ENCODE measurements at places on chromosomes 2 and 18.

DNA sequence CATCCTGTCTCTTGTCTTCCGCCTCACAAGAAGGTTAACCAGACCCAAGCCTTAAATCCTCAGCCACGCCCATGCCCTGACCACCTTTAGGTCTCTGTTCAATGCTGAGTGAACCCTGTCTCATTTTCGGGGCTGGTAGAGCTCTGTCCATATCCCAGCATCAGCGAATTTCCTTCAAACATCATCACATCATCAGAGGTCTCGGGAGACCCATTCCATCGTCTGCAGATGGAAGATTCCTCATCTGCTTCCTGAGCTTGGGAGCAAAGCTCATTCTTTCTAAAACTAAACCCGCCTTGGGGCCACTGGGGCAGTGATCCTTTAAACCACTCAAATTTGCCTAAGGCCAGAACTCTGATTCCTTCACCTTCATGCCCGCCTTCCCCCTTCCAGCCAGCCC lies 173.7 kb downstream of the TTC32 start:
- no peak for DNase-seq

- no peak for DNase-seq
These were observed 2159.1 kb upstream of the CELF4 start for GRCh38 chr18:39724652-39725051.

DNA sequence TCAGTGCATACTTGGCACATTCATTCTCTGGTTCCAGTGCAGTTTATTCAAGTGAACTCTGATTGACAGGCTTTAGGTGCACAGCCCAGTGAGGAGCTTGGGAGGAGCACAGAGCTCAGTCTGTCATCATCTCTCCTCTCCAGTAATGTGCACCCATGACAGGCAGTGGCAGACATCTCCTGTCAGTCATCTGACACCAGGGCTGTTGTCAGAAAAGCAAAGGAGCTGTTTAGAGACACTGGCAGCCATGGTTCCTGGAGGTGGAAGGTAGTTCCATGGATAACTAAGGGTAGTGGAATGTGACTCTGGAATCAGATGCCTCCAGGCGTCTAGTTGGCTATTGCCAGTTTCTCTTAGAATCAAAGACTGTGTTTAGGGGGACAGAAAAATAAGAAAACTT lies 308.8 kb downstream of the DCDC2C start:
- DNase-seq: no peak

DNA sequence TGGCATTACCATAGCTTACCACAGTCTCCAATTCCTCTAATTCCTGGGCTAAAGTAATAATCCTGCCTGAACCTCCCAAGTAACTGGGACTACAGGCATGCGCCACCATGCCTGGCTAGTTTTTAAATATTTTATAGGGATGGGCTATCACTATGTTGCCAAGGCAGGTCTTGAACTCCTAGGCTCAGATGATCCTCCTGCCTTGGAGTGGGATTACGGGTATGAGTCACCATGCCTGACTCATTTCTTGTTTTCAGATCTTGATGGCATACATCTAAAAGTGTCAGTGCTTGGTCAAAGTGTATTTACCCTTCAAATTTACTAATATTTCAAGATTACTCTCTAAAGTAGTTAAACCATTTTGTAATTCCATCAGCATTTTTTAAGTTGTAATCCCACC lies 9.4 kb upstream of the SOCS6 start:
- no peak for DNase-seq

GRCh38 chr2:178886006-178886405 lies 78.8 kb upstream of the TTN start:
- no peak for DNase-seq

GRCh38 chr2:107530046-107530445 lies 296.6 kb upstream of the RGPD4 start:
- DNase-seq: no peak

GRCh38 chr2:178195390-178196166 lies 1.3 kb downstream of the OSBPL6 start:
- no peak for DNase-seq

DNA sequence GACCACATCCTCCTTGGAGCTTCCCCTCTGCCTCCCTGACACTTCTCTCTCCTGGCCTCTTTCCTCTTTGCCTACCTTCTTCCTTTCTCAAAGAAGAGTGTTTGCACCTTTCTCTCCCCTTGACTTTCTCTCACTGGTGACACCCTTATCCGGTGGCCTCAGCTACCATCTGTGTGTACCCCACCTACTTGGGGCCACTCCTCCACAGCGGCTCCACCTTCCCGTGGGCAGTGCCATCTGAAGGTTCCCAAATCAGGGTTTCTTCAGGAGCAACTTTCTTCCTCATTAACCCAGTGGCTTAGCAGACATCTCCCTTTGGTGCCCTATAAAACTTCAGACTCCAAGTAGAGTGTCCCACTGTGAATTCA lies 5.3 kb upstream of the NCL start:
- DNase-seq: no peak

DNA sequence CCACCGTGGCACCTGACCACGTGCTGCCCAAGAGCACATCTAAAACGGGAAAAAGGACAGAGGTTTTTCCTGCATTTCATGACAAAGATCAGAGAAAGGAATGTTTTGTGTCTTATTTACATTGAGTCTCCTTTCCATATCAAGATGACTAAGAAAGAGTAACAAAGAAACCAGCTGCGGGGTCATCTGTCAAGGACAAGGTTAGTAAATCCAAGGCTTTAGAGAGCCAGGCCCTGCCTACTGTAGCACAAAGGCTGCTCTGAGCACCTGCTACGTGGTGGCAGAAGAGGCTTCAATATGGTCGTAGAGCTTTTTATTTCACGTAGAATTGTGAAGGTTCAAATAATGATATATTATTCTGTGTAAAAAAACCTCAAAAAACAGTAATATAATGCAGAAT lies 51.0 kb downstream of the PRELID3A start:
- DNase-seq: no peak

DNA sequence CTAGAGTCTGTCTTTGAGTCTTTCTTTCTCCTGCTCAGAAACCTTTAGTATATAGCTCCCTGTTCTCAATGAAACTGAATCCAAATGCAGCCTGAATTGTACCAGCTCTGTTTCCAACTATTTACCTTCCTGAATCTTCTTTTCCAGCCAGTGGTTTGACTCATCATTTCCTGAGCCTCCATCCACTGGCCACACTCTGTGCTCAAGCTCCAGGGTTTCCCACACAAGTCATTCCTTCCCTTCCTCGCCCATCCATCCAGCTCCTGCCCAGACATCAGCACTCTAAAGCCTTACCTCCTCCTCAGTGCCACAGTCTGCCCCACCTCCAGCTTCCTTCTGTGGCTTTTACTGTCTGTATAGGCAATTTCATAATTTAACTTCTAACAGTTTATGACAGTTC lies 233.6 kb upstream of the RASGRP3 start:
- DNase-seq: no peak

DNA sequence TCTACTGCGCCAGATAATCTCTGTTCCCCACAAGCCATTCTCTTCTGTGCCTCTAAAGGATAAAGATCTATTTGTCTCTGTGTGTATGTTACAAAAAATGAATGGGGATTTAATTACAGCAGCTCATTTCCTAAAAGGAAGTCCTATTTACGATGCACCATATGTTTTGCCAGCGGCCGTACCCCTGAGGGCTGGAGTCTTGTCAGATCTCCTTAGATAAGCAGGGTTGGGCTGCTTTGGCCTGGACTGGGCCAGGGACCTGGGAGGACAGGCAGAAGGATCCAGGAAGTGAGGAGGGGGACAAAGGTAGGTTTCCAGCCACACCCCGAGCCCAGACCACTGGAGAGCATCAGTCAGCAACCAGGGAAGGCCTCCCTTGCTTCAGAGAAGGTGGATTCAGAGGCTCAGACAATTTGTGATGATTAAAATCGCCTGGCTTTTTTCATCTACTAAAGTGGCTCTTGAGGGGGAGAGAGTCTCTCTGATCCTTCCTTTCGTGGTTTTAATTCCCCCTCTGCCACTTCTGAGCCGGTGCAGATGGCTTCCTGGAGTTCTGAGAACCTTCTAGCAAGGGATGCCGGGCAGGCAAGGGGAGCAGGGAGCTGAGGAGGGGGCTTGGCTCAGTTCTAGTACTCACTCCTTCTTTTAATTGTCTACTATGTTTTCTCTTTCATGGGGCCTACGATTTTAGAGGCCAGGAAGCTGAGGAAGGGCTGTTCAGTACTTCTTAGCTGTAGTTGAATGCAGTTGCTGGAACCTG lies 42.1 kb downstream of the MYCN start:
- DNase-seq: no peak

- no peak for DNase-seq
These were observed 13.9 kb upstream of the NFATC1 start for GRCh38 chr18:79381811-79382311.

- no peak for DNase-seq
These were observed 151.3 kb downstream of the CCDC85A start for GRCh38 chr2:56335101-56335500.

- DNase-seq: no peak
These were observed 1.1 kb upstream of the FRZB start for GRCh38 chr2:182867426-182868053.

- no peak for DNase-seq
These were observed 104.3 kb downstream of the SRBD1 start for GRCh38 chr2:45506756-45507155.

DNA sequence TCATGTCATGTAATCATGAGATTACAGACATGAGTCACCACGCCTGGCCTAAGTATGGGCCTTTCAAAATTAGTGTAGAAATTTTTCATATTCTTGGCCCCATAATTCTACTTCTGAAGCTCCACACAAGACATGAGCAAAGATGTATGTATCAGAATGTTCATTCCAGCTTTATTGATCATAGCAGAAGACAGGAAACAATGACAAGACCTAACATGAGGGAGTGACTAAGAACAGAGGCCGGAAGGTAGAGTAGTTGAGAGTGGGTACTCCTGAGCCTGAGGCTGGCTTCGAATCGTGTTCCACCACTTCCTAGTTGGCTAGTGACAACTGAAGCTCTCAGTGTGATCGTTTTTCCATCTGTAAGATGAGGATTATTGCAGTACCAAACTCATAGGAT lies 89.3 kb downstream of the ARMC9 start:
- no peak for DNase-seq

DNA sequence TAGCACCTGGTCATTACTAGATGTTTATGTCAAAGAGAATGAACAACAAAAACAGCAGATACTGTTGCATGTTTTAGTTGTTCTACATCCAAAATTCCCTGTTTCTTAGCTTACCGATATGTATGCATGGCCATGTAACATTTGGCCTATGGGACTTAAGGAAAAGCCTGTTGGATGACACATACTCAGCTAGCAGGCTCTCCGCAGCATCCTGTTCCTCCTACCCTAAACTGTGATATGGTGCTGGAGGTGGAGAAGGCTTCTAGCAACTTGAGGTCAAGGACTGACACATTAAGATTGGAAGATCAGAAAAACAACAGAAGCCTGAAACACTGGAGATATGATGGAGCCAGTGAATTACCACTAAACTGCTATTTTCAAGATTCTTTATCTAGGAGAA lies 537.8 kb downstream of the LRRTM4 start:
- no peak for DNase-seq

- DNase-seq: no peak
These were observed 791.7 kb downstream of the METTL4 start for GRCh38 chr18:1779587-1779986.

DNA sequence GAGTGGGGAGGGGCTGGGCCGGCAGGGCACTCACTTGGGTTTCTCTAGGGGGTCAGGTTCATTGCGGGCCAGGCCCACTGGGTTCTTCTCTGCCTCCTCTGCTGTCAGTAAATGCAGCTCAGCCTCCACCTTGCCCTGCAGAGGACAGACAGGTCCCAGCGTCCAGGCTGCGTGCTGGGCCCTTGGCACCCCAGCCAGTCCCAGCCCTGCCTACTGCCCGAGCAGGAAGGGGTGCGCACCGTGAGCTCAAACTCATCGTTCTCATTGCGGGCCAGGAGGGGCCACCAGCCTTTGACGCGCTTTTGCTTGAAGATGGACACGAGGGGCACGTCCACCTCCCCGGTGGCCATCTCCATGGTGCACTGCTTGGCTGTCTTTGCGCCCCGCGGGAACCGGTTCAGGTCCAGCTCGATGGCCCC lies 17.3 kb downstream of the OTOF start:
- DNase-seq: no peak

DNA sequence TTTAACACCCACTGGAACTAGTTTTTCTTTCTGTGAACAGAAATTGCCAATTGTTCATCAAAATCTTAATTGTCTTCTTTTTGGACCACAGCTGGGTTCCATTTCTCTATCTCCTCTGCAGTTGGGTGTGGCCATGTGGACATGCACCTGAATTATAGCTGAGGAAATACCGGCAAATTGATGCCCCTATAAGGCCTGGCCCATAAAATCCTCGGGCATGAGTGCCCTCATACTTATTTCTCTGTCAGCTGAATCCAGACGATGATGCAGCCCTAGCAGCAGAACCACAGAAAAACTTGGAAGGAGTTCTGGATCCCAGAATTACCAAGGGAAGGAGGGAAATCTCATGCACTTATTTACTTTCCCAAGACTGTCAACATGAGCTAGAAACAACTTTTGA lies 249.0 kb downstream of the CYRIA start:
- no peak for DNase-seq

DNA sequence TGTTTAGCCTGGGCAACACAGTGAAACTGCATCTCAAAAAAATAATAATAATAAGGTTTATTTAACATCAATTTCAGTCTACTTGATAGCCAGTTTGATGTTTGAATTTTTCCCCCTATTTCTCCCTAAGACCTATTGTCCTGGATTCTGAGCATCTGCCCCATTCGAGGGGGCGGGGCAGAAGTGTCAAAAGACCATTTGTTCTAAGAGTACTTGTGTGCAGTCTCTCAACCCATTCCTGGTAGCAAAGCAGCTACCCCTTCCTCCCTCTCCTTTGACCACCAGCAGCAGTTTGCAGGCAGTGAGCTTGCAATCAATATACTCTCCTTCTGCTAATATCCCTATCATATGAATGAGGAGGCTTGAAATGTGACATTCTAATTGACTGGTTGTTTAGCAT lies 71.9 kb downstream of the VWC2L start:
- no peak for DNase-seq

- no peak for DNase-seq
These were observed 19.9 kb downstream of the CELF4 start for GRCh38 chr18:37545461-37546271.

DNA sequence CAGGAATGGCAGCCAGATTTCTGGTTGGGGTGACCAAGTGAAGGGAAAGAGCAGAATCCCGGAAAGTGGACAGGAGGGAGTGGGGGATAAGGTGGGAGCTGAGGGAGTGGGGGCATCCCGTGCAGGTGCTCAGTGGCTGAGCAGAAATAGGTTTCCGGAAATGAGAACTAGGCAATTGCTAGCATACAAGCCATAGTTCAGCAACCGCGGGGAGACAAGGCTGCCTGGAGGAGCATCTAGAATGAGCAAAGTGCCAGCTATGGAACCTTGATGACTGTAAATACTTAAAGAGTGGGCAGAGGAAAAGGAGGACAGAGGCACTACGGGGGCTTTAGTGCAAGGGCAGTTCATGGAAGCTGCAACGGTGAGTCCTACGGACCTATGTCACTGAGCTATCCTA lies 220.2 kb downstream of the BCL11A start:
- no peak for DNase-seq

DNA sequence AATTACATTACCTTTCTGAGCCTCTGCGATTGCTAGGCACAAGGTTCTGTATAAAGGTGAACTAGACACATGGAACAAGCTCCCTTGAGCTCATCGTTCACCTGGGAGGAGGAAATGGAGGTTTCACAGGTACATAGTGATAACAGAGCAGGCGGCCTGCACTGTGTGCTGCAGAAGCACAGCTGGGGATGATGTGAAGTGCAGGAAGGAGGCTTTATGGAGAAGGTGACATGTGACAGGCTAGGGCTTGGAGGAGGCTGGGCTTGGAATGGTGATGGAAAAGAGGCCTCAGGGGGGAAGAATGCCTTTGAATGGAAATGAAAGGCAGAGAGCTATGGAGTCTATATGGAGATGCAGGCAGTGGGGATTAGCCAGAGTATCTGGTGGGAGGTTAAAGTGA lies 22.9 kb downstream of the MARCHF4 start:
- DNase-seq: no peak
